Stimulated activated CD8-positive, alpha-beta memory T cell treated with anti-CD3 and anti-CD28 coated beads, Interleukin-2, amount 100 ng/mL, for 48 hours (primary cell): ENCODE measurements at places on chromosomes 4 and X.
A peak's percentile ranks its signal among the peaks of the same experiment; 100 is the strongest.

DNA sequence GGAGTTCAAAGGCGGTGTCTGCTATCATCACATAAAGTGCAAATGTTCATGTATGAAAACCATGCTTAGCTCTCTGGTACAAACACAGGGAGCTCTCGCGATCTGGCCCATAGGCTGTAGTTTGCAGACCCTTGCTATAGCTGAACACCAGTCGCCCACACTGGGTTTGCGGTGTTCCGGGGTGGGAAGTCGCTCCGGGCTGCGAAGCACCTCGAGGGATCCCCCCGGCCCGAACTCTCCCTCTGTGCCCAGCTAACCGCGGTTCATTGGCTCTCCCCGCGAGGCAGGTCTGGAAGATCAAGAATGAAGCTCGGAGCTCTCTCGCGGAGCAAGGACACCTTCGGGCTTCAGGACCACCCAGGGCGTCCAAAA is 341 bp upstream of the PRPS2 start:
- DNase-seq, result peak; percentile 2

DNA sequence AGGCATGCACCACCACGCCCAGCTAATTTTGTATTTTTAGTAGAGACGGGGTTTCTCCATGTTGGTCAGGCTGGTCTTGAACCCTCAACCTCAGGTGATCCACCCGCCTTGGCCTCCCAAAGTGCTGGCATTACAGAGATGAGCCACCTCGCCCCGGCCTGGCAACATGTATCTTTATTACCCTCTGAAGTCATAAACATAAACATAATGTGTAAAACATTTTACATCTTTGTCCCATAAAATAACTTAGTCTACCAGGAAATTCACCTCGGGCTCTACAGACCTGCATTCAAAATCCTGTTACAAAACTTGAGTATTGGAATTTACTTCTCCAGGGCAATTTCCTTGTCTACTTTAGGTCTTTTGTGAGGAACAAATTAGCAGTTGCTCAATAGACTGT is 68.1 kb upstream of the DUSP21 start:
- DNase-seq, result no peak

GRCh38 chr4:128550060-128550459 is 259.4 kb upstream of the JADE1 start:
- no peak for DNase-seq

- DNase-seq, result no peak
Observed at GRCh38 chr4:42953321-42953720, 60.8 kb downstream of the GRXCR1 start.

DNA sequence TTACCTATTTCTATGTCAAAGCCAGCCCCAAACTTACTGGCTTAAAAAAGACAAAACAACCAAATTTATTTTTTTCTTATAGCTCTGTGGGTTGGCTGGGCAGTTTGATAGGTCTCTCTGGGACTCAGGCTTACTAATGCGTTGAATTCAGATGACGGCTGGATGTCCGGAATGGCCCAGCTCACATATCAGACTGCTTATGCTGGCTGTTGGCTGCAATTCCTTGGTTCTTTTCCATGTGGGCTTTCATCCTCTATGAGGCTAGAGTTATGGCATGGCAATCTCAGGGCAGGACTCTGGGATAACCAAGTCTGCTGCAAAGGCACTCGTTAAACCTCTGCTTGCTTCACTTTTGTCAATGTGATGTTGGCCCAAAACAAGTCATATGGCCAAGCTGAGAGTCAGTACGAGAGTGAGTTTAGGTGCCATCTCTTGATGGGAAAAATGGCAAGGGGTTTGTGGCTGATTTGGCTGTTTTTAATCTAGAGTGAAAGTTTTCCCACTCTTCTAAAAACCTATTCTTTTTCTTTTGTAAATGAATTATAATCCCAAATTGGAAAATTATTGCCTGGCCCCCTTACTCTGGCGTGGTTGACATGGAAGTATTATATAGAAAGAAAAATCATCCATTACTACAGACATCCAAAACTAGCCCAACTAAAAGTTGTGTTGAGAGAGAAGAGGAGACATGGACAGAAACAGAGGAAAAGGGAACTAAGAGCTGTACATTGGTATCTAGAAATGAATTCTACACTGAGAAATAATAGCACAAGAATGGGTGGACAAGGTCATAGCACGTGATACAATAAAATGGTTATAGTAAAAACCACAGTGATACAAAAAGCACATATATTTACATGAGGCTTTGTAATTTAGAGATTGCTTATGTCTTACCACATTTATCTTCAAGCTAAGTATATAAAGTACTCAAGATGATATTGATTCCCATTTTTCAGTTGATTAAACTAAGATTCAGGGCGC is 6.6 kb downstream of the PRIMPOL start:
- no peak for DNase-seq

DNA sequence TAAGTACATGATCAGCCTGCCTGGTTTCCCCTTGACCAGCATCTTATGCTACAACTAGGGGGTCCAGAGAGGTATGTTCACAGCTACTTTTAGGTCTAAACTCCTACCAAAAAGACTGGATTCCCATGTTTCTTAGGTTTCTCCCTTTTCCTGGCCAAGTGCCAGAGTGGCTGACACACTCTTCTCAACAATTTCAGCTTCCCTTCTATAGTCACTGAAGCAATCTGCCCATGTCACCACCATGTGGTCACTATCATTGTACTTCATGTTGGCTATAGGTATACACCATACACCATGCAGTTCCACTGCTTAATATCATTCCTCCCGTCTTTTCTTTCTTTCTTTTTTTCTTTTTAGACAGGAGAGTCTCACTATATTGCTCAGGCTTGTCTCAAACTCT is 66.9 kb downstream of the KLHL13 start:
- DNase-seq, result no peak

GRCh38 chr4:26867914-26868684 is 7.5 kb downstream of the STIM2 start:
- DNase-seq, result no peak

DNA sequence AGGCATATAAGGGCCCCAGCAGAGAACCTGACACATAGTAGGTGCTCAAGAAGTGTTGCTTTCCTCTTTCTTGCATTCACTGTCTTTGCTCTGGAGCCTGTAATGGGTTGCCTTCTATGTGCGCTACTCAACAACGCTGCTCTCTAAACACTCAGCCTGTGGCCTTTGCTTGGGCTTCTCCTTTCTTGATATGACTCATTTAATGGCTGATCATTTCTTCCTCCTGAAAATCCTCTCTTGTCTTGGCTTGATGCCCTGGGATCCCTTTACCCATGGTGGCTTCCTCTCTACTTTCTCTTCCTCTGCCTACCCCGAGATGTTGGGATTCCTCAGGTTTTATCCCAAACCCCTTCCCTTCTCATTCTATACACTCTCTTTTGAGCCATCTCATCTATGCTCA is 19.9 kb upstream of the PJA1 start:
- DNase-seq, result no peak

DNA sequence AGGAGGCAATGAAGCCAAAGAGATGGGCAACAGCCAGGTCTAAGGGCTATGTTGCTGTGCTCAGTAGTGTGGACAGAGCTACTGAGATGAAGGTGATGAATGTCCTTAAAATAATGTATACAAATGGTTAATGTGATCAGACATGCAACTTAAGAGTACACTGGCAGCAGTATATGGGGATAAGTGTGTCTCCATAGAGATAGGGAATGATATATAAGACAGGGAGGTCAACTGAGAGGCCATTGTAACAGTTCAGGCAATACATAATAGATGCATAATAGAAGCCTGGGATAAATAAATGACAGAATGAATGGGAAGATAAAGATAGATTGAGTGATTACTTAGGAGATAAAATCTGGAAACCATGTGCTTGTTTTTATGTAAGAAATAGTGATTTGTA is 250.0 kb downstream of the CFAP299 start:
- no peak for DNase-seq

- DNase-seq, result no peak
Observed at GRCh38 chr4:122052677-122053076, 99.5 kb upstream of the BLTP1 start.

DNA sequence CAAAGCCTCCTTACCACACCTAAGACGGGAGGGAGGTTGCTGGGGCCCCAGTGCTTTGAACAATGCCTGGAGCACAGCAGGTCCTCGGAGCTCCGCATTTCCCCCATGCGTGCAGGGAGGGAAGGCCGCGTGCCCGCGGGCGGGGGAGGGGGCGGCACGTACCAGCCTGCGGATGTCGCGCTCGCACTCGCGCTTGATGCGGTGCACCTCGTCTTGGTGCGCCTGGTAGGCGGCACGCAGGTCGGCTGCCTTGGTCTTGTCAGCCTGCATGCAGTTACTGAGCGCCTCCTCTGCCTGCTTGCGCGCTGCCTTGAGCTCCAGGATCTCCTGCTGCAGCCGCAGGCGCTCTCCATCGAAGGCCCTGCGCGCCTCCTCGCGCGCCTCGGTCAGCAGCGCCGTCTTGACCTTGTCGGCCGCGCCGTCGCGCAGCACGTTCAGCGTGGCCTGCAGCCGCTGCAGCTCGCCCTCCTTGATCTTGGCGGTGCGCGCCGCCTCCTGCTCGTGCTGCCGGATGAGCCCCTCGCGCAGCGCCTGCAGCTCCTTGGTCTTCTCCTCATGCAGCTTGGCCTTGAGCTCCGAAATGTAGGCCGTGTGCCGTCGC is 87.2 kb upstream of the C4orf50 start:
- no peak for DNase-seq

DNA sequence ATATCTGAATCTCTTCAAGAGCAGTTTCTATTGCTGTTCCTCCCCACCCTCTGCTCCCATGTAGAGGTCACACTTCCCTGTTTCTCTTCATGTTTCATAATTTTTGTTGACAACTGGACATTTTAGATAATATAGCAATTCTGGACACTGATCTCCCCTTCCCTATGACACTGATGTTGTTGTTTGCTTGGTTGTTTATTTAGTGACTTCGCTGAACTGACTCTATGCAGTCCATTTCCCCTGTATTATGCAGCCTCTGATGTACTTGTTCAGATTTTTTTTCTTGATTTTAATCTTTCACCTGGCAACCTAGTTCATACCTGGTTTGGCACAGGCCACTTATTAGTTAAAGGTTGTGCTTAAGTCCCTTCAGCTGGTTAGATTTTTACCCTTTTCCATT is 29.2 kb downstream of the CLDN2 start:
- no peak for DNase-seq

- no peak for DNase-seq
Observed at GRCh38 chr4:10963958-10964703, 279.6 kb upstream of the CLNK start.

DNA sequence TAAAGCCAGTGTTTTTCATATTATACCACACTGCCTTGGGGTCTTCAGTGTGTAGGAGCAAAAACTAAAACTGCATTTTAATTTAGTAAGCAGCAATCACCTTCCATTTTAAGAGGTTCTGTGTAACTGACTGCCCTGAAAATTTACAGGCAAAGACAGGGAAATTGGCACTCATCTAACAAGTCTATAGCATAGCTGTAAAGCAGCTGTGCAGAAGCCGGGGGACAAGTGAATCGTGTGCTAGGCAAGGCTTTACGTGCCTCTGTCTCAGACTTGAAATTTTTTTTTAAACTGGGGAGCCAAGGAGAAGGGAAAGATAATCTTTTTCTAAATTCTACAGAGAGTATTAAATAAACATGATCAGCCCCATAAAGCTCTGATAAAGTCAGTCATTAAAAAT is 39.7 kb downstream of the TSPAN5 start:
- DNase-seq, result no peak

- peak; percentile 49 for DNase-seq
Observed at GRCh38 chr4:74932832-74933561, at the start of gene PARM1. Gene PARM1 (plus strand): TSS chr4:74933116. CDS start chr4:74933328, 212 bp downstream.
